ENCODE measurements at places on chromosomes 3 and 15.
A peak's percentile ranks its signal among the peaks of the same experiment; 100 is the strongest.

DNA sequence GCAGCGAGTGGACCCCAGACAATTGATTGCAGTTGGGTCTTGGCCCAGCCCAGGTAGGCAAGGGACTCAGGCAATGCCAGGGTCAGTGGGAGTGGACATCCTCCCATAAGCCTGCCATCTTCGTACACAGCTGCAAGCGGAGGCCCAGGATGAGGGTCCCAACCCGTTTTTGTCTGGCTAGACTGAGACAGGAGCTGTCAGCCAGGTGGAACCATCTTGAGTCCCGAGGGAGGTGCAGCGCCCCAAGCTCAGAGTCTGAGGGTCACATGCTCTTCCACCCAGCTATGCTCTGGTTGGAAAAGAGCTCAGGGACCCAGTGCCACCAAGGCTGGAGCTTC is 22.6 kb upstream of the IP6K2 start:
- no peak for DNase-seq

- DNase-seq: no peak
Observed at GRCh38 chr3:155948476-155948875, 78.0 kb downstream of the GMPS start.

DNA sequence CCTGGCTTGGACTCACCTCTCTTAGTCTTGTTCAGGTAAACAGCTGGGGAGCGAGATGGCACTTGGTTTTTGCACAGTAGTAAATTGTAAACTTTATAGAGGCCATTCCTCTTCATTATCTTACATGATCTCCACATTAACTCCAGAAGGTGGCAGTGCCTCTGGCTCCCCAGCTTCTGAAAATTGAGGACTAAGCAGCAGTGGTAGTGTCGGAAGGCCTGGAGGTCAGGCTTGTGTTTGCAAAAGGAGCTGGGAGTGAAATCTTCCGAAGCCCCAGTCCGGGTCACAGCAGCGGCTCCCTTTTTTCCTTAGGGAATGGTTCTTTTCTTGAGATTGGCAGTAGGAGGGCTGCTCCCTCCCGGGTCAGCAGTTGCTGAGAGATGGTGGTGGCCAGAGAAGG is 85.7 kb downstream of the FNDC3B start:
- no peak for DNase-seq

DNA sequence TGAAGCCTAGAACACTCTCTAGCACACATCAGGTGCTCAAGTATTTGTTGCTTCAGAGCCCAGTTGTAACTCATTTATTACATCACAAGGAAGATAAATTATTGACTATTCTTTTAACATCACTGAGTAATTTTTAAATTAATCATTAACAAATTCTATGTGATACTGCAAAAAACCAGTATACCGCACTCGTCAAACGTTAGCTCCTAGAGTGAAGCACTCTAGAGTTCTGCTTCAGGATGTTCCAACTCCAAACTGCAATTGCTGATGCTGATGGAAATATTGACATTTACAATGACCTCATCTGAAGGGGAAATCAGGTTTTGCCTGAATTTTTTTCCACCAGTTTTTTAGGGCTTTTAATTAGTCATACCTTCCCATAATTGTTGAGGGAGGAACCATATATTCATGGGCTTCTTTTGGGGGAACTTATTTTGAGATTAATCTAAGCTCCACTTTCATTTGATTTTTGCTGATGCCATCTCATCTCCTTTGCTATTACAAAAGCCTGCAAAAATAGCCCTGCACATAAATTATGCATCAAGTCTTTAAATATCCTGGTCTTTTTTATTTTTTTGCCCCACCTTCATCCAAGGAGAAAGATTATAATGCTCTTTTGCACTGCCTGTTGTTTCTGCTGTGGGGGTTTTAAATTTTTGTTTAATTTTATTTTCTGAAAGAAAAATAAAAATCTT is 123.0 kb upstream of the STAC start:
- DNase-seq: no peak

GRCh38 chr3:127173516-127174166 is 19.3 kb upstream of the PRR23E start:
- no peak for DNase-seq

GRCh38 chr3:129485721-129486663 is 42.4 kb upstream of the RHO start:
- DNase-seq: no peak

DNA sequence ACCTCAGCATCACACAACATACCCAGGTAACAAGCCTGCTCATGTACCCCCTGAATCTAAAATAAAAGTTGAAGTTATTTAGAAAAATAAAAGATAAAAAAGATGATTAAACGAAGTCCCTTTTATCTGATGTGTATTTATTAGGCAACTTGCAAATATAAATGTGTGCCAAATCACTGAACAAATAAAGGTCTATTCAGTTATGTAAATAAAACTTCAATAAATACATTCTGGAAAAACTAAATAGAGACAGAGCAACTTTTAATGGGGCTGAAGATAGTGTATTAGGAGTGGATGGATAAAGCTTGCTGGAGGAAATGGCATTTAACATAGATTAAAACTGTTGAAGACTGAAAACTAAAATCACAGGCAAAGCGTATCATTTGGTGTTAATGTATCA is 678.0 kb upstream of the GRM7 start:
- DNase-seq: no peak

DNA sequence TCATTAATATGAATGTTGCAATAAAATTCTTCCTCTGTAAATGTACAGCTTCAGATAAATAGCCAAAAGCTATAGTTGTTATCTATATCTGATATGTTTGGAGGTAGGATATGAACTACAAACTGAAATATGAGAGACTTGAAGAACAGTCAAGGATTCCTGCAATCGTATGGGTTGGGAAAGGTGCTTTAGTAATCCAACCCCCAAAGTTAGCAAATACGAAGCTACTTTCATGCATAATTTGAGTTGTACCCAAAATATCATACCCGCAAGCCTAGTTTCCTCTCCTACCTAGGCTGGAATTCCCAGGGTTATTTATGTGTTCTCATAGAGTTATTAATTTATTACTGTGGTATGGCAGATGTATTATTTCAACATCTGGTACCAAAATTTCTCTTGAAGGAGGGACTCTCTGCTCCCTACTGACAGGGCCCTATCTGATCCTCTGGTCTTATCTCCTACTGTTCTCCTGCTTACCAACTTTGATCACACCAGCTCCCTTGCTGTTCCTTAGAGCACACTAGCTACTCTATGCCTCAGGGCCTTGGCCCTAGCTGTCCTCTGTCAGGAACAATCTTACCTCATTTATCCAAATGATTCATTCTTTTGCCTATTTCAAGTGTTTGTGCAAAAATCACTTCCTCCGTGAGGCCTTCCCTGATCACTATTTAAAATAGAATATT is 140.4 kb upstream of the CCDC54 start:
- DNase-seq: no peak

DNA sequence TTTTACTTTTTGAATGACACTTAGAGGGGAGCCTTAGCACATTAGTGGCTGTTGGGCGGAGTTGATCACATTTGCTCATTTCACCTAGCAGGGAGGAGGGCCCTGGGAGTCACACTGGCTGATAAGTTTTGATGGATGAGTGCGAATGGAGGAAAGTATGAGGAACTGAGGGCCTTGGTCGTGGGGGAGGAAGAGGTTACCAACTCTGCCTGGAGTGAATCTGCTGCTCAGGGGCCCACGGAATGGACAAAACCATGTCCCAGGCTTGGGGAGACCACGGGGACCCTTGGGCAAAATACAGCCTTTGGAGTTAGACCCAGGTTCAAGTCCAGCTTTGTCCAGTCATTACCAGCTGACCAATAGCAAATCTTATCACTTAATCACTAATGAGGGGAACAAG is 5.1 kb upstream of the FLNB start:
- no peak for DNase-seq

DNA sequence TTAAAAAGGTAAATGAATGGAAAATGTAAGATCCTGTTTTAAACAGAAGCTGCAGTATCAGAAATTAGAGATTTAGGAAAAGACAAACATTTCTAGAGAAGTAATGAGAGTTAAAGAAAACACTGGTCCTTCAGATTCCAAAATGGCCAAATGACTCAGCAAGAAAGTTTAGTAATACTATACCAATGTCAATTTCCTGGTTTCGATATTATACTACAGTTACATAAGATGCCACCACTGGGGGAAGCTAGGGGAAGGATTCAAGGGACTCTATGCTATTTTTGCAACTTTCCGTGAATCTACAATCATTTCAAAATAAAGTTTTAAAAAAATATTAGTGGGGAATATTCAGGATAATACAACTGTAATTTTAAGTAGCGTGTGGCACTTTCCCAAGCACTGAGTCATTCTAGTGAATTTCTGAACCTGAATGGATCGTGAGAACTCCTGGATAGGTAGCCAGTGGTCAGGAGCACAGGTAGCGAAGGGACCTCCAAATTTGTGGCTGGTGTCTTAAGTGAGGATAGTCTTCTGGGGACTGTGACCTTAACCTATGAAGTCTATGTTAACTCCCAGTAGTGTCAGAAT is 37.6 kb downstream of the TMCC1 start:
- no peak for DNase-seq

GRCh38 chr15:89168316-89168833 is 53.0 kb downstream of the RLBP1 start:
- no peak for DNase-seq

GRCh38 chr3:69442771-69443311 is 57.0 kb upstream of the FRMD4B start:
- DNase-seq: peak; percentile 27

GRCh38 chr3:25097023-25097422 is 331.0 kb upstream of the RARB start:
- no peak for DNase-seq

DNA sequence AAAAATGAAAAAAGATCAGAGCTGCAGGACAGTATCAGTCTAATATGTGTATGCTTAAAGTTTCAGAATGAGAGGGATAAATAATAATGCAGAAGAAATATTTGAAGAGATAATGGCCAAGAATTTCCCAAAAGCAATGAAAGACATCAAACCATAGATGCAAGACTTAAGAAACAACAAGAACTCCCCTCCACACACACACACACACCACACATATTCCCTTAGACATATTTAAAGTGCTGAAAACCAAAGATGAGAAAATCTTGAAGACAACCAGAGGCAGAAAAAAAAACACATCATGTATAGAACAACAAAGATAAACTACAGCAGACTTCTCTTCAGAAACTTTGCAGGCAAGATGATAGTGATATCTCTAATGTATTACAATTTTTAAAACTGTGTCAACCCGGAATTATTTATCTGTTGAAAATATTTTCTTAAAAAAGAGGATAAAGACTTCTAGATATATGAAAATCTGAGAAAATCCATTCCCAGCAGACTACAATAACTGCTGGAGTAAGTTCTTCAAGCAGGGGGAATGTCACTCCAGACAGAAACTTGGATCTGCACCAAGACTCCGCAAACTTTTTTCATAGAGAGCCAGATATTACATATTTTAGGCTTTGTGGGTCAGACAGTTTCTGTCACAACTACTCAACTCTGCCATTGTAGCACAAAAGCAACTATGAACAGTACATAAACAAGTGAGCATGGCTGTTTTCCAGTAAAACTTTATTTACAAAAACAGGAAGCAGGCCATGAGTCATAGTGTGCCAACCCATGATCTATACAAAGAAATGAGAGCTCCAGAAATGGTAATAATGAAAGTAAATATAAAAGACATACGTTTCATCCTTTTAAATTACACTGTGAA is 223.4 kb upstream of the CGNL1 start:
- no peak for DNase-seq

GRCh38 chr3:27826448-27826847 is 104.3 kb upstream of the EOMES start:
- DNase-seq: no peak

- DNase-seq: no peak
Observed at GRCh38 chr15:55434989-55435825, 26.9 kb downstream of the PIERCE2 start.

GRCh38 chr3:172138193-172138537 is 98.8 kb downstream of the FNDC3B start:
- no peak for DNase-seq

- DNase-seq: no peak
Observed at GRCh38 chr3:76930712-76931111, 109.2 kb upstream of the ROBO2 start.

- DNase-seq: no peak
Observed at GRCh38 chr3:146154995-146155394, 6.0 kb downstream of the PLOD2 start.

DNA sequence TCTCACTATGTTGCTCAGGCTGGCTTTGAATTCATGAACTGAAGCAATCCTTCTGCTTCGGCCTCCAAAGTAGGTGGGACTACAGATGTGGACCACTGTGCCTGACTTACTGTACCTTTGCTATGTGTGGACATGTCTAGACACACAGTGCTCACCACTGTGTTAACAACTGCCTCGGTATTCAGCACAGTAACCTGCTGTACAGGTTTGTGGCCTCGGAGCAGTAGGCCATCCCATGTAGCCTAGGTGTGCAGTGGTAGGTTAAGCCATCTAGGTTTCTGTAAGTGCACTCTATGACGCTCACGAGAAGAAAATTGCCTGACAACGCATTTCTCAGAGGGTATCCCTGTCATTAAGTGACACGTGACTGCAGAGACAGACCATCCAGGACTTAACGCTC is 70.3 kb downstream of the TAMM41 start:
- no peak for DNase-seq

DNA sequence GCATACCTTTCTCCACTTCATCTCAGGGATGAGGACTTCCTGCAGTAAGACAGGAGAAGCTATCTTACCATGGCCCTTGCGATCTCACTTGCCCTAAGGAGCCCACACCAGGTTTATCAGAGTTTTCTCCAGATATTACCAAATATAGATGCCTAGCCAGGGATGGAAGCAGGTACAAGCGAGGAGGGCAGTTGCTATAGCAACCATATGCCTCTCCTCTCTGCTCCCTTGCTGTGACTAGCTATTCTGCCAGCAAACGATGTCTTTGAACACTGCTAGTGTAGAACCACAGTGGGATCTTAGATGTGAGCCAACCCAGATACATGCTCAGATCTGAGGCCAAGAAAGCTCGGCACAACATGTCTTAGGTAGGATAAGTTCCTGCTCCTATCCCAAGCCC is 33.9 kb downstream of the GRAMD2A start:
- no peak for DNase-seq

- no peak for DNase-seq
Observed at GRCh38 chr3:21825684-21826083, 74.7 kb upstream of the ZNF385D start.

GRCh38 chr3:1600700-1601418 is 497.8 kb upstream of the CNTN4 start:
- DNase-seq: no peak

GRCh38 chr15:90685591-90686434 is 31.3 kb upstream of the BLM start:
- no peak for DNase-seq

- DNase-seq: no peak
Observed at GRCh38 chr3:180433152-180433551, 168.8 kb upstream of the TTC14 start.
